Coronary artery (tissue), 2 donors: ENCODE measurements at places on chromosomes 7 and 10.

DNA sequence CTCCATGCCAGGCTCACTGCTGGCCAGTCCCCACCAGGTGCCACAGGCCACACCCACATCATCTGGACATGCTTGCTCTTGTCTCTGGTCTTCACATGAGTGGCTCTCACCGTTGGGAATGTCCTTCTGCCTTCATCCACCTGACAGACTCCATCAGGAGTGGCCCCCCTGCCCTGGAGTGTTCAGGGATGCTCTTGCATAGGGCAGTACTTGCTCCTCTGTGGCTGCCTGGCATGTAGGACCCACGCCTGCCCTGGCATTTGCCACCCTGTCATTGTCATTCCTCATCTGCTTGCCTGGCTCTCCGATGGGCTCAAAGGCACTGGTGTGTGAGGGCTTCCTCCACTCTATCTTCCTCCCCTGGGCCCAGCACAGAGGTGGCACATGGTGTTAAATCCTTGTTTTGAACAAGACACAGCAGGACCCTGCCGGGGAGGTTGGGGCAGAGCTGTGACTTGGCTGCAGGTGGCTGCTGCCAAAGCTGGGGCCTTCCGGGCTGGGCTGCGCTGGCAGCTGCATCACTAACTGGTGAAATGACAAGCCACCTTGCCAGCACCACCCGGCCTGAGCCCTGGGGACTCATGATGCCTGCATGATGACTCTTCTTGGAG lies 1.8 kb downstream of the SH2D4B start:
- DNase-seq: peak; percentile 67

DNA sequence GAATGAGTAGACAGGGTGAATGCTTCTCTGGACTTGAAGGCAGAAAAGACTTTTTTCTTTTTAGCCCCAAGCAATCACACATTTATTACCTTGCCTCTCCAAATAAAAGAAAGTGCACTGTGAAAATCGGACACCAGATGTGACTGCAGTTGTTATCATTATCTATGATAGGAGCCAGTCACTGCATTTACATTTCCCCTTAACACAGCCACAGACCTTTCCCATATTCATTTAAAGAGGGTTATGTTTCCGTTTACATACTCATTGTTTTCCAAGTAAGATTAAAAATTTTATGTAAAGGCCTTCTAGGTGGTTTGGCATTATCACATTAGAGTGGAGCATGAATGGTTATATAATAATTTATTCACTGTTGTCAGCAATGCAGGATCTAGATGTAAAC lies 586.8 kb downstream of the SORCS1 start:
- DNase-seq: no peak

GRCh38 chr10:7593063-7593462 lies 73.7 kb downstream of the ITIH5 start:
- no peak for DNase-seq

DNA sequence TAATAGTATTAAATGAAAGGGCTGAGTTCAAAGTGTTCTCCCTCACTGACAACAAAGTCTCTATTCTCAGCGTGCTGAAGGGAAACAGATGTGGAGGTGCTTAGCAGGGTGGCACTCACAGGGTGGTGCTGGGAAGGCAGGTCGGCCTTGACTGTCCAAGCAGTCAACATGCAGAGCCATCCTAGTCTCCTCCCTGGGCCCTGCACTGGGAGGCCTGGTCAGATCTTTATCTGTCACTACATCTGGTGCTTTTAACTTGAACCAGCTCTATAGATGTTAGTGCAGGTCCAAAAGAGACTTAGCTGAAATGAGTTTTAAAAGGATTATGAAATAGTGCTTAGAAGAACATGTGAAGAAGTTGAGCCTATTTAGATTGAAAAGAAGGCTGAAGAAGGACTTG lies 82.1 kb downstream of the AVL9 start:
- no peak for DNase-seq

DNA sequence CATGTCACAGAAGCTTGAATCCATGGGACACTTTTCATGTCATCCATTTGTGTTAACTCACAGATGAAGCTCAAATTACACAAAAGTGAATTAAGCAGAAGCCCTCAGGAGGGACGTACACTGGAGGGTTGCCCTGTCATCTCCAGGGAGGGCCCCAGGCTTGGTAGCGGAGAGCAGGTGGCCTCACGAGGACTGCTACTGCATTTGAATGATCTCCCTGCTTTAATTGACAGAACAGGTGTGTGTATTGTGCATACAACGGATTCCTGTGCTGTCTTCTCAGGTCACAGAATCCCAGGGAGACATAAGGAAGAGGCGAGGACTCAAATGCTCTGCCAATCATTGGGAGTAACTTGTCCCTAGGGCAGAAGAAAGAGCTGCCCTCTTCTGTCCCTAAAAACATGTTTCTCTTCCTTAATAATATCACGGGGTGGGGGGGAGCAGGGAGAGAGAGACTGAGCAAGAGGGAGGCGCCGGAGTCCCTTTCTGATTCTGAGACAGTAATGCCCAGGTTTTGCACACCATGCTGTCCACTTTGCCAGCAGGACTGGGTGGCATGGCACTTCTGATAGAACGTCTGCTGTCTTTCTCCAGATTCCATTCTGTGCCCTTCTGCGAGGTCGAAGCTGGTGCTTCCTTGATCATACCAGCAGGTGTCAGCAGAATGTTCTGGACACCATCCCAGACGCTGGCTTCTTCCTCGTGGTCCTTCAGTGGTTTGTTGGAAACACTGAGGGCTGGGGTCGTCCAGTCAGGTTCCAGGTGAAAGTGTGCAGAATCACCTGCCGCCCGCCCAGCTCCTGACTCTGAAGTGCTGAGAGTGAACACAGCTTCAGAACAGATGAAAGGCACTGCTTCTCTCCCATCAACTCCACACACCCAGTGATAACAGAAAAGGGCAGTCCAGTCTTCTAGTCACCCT lies 26.2 kb upstream of the RASGEF1A start:
- no peak for DNase-seq

DNA sequence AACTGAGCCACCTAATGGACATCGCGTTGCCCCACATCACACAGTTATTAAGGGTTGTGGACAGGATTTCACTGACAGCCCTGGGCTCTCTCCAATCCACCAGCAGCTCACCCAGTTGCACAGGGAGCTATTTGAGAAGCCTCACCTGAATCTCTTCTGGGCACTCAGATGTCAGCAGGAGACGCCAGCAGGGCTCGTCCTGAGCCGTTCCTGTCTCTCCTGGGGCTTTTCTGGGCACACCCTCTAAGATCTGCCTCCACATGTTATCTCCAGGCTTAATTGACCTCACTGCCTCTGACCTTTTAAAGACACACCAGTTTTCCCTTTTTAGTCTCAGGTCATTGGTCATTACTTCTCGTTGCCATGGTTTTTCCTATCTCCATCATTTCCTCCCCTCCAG lies 63.0 kb downstream of the GRID1 start:
- DNase-seq: peak; percentile 26
